ENCODE measurements at places on chromosomes 2 and 18.

DNA sequence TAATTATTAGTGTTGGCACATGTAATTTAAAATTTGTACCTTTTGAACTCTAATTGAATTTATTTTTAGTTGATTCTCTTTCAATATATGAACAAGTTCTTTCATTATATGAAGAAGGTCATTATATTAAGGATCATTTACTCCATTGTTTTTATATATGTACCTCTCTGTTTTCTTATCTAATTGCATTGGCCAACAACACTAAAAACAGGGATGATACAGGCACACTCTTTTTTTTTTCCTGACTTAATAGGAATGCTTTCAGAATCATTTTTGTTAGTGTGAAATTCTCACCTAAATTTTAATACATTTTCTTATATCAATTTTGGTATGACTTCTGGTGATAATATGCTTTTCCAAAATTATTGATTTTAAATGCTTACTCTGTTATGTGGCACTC is 75.0 kb upstream of the SCN1A start:
- DNase-seq, result no peak

DNA sequence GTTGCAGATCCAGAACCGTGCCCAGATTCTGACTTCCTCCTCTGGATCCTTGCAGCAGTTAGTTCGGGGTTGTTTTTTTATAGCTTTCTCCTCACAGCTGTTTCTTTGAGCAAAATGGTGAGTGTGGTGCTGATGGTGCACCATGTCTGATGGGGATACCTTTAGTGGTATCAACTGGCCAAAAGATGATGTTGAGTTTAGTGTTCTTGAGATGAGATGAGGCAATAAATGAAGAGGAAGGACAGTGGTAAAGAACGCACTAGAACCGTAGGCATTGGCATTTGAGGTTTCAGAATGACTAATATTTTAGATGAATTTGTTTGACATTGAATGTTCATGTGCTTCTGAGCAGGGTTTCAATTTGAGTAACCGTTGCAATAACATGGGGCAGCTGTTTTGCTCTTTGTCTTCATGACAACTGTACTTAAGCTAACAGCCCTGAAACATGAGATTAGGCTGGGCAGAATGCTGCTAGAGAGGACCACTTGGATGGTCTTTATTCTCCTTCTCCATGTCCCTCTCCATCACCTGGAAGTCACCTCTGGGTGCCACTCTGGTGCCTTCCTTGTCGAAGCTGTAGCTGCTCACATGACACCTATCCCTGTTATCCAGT is 3.9 kb downstream of the CTLA4 start:
- no peak for DNase-seq

DNA sequence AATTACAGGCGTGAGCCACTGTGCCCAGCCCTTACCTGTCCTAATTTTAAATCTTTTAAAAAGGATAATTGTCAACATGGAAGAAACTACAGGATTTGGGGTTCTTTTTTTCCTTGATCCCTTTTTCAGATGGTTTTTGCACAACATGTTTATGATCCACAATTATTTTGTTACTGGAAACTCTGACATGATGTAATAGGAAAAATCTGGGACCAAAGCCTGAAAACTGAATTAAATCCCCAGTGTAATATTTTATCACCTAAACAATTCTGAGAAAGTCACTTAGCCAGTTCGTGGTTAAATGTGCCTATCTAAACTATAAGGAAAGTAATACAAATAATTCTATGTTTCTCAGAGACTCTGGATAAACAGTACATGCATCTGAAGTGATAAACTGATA is 1649.7 kb downstream of the LRP1B start:
- DNase-seq, result no peak

DNA sequence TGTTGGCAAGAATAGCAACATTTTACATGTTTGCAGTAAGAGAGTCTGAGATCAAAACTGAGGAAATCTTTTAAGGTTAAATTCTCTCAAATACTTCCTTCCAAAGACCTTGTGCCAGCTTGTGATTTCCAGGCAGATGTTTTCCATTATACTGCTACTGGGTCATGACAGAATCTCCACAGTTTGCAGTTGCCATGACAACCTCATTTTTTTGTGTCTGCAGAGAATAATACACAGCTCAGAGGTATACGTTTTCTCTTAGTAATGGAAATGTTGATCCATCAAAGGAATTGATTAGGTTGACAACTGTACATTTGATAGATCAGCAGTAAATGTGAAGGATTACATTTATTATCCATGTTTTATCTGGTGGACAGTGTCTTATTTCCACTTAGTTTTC is 29.1 kb upstream of the CSRNP3 start:
- peak; percentile 72 for DNase-seq

DNA sequence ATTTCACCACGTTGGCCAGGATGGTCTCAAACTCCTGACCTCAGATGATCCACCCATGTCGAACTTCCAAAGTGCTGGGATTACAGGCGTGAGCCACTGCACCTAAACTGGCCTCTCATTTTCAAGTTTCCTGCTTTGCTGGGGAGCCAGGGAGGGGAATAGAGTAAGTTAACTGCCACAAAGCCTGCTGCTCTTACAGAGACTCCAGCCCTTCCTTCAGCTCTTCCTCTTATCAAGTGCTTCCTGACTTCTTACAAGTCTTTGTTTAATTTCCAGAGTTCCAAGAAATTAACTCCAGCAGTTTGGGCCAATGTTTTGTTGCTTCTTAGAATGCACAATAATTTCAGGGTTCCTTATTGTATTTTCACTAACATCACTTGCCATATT is 24.3 kb upstream of the UBE2F start:
- no peak for DNase-seq

GRCh38 chr2:44189104-44189503 is 20.4 kb downstream of the PPM1B start:
- no peak for DNase-seq

- no peak for DNase-seq
Observed at GRCh38 chr18:433960-434359, 66.5 kb downstream of the COLEC12 start.

- no peak for DNase-seq
Observed at GRCh38 chr2:70123051-70123828, 36.0 kb downstream of the PCBP1 start.

- DNase-seq, result no peak
Observed at GRCh38 chr18:61764381-61764780, 128.4 kb downstream of the RNF152 start.

DNA sequence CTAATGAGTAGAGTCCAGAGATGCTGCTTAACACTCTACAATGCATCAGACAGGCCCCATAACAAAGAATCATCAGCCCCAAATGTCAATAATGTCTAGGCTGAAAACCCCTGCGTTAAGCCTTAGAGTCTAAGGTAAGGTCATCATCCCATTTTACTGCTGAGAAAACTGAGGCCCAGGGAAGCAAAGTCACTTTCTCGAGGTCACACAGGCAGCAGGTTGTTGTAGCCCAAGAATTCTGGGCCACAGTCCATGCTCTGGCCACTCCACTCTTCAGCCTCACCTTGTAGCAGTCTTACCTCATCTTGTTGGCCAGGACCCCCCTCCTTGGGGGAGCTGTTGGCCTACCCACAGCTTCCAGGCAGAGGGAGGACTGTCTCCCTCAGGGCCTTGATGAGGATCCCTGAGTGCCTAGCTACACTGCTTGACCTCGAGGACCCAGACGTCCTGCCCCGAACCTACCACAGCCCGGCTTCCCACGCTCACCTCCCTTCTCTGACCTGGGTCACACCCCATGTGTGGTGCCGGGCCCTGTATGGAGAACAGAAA is 54.4 kb downstream of the SMAD7 start:
- no peak for DNase-seq

All from brain microvascular endothelial cell (primary cell).